ENCODE measurements at places on chromosomes 12 and 14. TPM values are rescaled to one million over a fixed set of nuclear protein-coding genes. Genes with fewer than 3 reads are reported as not detected.

BMP4 gene
- total RNA-seq: 2.7 TPM

DNA sequence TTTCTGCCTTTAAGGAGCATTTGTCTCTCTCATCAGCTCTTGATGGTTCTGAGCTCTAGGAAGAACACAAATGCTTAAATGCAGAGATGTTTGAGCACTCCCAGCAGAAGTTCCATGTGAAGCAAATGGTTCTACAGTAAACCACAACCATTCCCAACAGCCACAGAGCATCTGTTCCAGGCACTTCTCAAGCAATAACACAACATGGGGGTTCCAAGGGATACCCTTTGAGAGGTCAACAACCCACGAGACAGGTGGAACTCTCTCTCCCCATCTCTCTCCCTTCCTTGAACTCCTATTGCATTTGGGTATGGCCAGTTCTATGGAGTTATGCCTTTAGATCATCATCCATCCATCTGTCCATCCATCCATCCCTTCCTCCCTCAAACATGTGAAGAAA, 5.2 kb upstream of the COL2A1 start:
- no peak overlapping the region for H3K4me3 ChIP-seq
- no peak for DNase-seq
- H3K27me3 ChIP-seq: peaks cover 55% of the 10 kb centered on the region

- peaks cover 4% of the 10 kb centered on the region for H3K4me1 ChIP-seq
- DNase-seq: peak; percentile 37
- peak overlapping the region; percentile 67 for H3K4me3 ChIP-seq
Measured at GRCh38 chr14:73269729-73270531, 32.6 kb downstream of the PAPLN start.

ITGA7 gene
- total RNA-seq: 23.6 TPM

VRTN gene
- total RNA-seq: 1.5 TPM

WIF1 gene
- 0.22 TPM for total RNA-seq

- no peak overlapping the region for H3K27ac ChIP-seq
- peaks cover 9% of the 10 kb centered on the region for H3K36me3 ChIP-seq
- no peak overlapping the region for H3K4me3 ChIP-seq
- H3K27me3 ChIP-seq: no peaks in the 10 kb centered on the region
- DNase-seq: no peak
Measured at GRCh38 chr12:43789941-43790340, 16.2 kb downstream of the TWF1 start.

GRIP1 gene
- 40.4 TPM for total RNA-seq

RECQL gene
- total RNA-seq: 36.6 TPM

- peaks cover 14% of the 10 kb centered on the region for H3K36me3 ChIP-seq
- H3K4me3 ChIP-seq: no peak overlapping the region
Measured at GRCh38 chr12:11693067-11693466, 43.6 kb downstream of the ETV6 start.

CCDC38 gene
- not detected for total RNA-seq

DNA sequence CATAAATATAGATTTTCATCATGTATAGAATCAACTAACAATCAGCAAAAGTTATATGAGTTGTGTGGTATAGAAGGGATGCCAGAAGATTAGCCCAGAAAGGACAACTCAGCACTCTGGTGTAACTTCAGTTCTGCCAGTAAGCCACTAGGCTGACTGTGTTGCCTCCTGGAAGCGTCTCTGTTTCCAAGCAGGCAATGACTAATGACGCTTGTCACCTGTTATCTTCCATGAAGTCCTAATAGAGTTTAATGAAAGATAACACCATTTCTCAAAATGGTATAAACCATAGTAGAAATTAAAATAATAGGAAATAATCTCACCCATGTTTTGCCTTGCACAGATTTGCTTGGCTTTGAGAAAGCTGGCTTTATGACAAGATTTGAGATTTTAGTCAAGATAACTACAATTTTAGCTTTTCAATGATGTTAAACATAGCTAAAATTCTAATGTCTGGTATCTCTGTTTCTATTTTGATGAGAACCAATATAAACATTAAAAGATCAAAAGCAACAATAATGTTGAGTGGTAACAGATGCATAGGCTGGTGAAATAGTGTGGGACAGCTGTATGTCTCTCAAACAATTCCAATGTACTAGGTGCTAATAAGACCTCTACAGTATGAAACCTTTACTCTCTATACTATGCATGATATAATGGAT, 9.0 kb upstream of the RNU6-7 start:
- DNase-seq: no peak
- H3K4me1 ChIP-seq: no peaks in the 10 kb centered on the region
- no peaks in the 10 kb centered on the region for H3K27me3 ChIP-seq
- no peak overlapping the region for H3K4me3 ChIP-seq
- H3K36me3 ChIP-seq: no peaks in the 10 kb centered on the region

GRCh38 chr12:110344657-110345056, 58.9 kb downstream of the ANAPC7 start:
- peaks cover under 1% of the 10 kb centered on the region for H3K4me1 ChIP-seq
- no peak overlapping the region for H3K4me3 ChIP-seq
- no peak overlapping the region for H3K27ac ChIP-seq

GRCh38 chr14:52241087-52241793, 26.3 kb upstream of the PTGDR start:
- no peak overlapping the region for H3K27ac ChIP-seq
- DNase-seq: no peak
- no peaks in the 10 kb centered on the region for H3K36me3 ChIP-seq
- peaks cover 4% of the 10 kb centered on the region for H3K27me3 ChIP-seq

DNA sequence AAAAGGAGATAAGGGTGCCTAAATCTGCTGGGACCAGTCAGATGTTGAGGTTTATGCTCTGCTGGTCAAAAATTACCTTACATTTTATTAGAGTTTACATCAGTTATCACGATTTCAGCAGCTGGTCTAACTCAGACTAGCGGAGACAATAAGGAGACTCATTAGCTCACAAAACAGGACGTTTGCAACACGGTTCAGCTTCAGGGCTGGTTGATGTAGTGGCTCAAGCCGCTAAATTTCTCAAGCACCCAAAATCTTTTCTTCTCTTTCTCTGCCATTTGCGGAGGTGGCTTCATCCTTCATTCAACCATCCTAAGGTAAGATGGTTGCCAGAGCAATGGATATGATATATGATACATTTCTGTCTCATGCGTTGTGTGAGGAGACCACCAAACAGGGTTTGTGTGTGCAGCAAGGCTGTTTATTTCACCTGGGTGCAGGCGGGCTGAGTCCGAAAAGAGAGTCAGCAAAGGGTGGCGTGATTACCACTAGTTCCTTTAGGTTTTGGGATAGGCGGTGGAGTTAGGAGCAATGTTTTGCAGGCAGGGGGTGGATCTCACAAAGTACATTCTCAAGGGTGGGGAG, 30.3 kb upstream of the CLIP1 start:
- no peak for DNase-seq
- no peak overlapping the region for H3K27ac ChIP-seq
- no peak overlapping the region for H3K4me3 ChIP-seq
- H3K36me3 ChIP-seq: no peaks in the 10 kb centered on the region
- H3K27me3 ChIP-seq: no peaks in the 10 kb centered on the region

DNA sequence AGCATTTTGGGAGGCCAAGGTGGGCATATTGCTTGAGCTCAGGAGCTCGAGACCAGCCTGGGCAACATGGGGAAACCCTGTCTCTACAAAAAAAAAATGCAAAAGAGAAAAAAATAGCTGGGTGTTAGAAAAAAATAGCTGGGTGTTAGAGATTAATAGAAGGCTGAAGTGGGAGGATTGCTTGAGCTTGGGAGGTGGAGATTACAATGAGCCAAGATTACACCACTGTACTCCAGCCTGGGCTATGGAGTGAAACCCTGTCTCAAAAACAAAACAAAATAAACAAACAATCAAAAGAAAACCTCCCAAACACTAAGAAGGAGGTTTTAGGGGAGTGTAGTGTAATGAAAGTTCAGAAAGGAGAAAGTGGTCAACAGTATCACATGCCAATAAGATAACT, 202.1 kb downstream of the FLRT2 start:
- H3K4me1 ChIP-seq: no peaks in the 10 kb centered on the region
- H3K27me3 ChIP-seq: peaks cover 3% of the 10 kb centered on the region
- no peak overlapping the region for H3K4me3 ChIP-seq
- DNase-seq: no peak

LALBA gene
- total RNA-seq: not detected

- no peaks in the 10 kb centered on the region for H3K27me3 ChIP-seq
- H3K4me3 ChIP-seq: no peak overlapping the region
- peak overlapping the region; percentile 10 for H3K27ac ChIP-seq
- peaks cover 8% of the 10 kb centered on the region for H3K36me3 ChIP-seq
Measured at GRCh38 chr14:71661441-71661840, 270.8 kb upstream of the RGS6 start.

CLECL1 gene
- total RNA-seq: not detected

COCH gene
- total RNA-seq: 32.5 TPM

- peaks cover 7% of the 10 kb centered on the region for H3K36me3 ChIP-seq
- peak overlapping the region; percentile 56 for H3K27ac ChIP-seq
- H3K4me1 ChIP-seq: peaks cover 17% of the 10 kb centered on the region
- H3K27me3 ChIP-seq: no peaks in the 10 kb centered on the region
Measured at GRCh38 chr12:18703911-18704310, 33.9 kb downstream of the PLCZ1 start.

DNA sequence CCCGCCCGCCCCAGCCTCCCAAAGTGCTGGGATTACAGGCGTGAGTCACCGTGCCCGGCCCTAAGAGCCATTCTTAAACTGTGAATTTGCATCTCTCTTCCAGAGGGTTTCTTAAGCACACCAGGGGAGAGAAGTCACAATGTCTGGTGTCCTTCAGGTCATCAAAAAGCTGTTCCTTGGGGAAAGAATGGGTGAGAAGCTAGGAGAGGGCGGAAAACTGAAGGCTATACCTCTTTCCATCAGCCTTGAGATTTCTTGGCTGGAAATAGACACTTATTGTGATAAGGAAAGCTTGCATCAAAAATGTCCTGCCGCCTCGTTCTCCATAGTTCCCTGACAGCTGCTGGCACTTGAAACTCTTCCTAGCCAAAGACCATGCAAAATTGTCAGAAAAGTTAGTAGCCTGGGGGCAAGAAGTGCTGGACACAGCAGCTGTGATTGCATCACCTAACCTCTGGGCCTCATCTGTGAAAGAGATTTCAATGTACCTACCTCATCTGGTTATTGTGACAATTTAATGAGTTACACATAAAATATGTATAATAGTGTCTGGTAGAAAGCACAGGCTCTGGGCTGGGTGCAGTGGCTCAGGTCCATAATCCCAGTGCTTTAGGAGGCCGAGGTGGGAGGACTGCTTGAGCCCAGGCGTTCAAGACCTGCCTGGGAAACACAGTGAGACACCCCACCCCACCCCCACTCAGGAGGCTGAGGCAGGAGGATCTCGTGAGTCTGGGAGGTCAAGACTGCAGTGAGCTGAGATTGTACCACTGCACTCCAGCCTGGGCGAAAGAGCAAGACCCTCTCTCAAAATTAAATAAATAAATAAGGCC, 9.7 kb upstream of the UBC start:
- no peaks in the 10 kb centered on the region for H3K36me3 ChIP-seq
- no peak for DNase-seq
- H3K27ac ChIP-seq: no peak overlapping the region
- no peaks in the 10 kb centered on the region for H3K27me3 ChIP-seq
- H3K4me1 ChIP-seq: peaks cover 18% of the 10 kb centered on the region

GPR84 gene
- total RNA-seq: not detected

GRCh38 chr12:118870551-118870950, 110.8 kb upstream of the SRRM4 start:
- peaks cover 43% of the 10 kb centered on the region for H3K27me3 ChIP-seq
- H3K36me3 ChIP-seq: no peaks in the 10 kb centered on the region
- no peak for DNase-seq
- no peak overlapping the region for H3K4me3 ChIP-seq

DNA sequence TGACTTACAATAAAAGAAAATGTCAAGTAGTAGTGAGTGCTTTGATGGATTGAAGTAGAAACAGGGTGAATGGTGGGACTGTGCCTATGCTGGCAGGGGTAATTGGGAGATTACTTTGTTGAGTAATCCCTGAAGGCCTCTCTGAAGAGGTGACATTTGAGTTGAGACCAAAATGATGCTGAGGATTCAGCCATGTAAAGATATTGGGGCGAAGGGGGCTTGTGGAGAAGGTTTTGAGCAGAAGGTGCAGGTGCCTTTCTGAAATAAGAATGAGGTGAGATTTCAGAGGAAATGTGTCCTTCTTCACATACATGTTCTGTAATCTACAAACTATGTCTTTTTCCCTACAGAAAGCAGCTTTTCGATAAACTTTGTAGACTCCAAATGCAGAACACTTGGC, 8.0 kb downstream of the GNG2 start:
- no peak for DNase-seq
- no peak overlapping the region for H3K4me3 ChIP-seq
- no peak overlapping the region for H3K27ac ChIP-seq
- H3K27me3 ChIP-seq: peaks cover 10% of the 10 kb centered on the region

- H3K36me3 ChIP-seq: no peaks in the 10 kb centered on the region
- peak overlapping the region; percentile 7 for H3K4me3 ChIP-seq
- no peak for DNase-seq
- H3K27ac ChIP-seq: no peak overlapping the region
- peaks cover 96% of the 10 kb centered on the region for H3K27me3 ChIP-seq
- H3K4me1 ChIP-seq: peaks cover 14% of the 10 kb centered on the region
Measured at GRCh38 chr12:102960766-102961465, 3.4 kb downstream of the ASCL1 start.

DNA sequence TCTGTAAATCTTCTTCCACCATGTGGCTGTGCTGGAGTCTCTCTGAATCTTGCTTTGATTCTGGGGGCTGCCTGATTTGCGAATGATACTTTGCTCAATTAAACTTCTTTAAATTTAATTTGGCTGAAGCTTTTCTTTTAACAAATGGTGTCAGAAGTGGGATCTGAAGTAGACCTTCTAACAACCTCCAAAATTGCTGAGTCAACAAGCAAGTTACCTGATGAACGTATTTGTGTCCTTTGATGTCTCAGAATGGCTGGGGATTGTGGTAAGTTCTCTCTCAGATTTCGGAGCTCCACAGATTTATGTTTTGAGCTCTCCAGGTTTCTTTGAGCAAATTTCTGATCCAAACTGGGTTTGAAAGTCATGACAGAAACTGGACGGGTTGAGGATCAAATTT, 1.9 kb upstream of the OR4E1 start:
- H3K4me3 ChIP-seq: no peak overlapping the region
- no peaks in the 10 kb centered on the region for H3K4me1 ChIP-seq
- no peak overlapping the region for H3K27ac ChIP-seq

- no peak for DNase-seq
- H3K4me1 ChIP-seq: peaks cover 6% of the 10 kb centered on the region
- H3K27me3 ChIP-seq: peaks cover 12% of the 10 kb centered on the region
- no peaks in the 10 kb centered on the region for H3K36me3 ChIP-seq
- H3K27ac ChIP-seq: no peak overlapping the region
Measured at GRCh38 chr12:26318661-26319068, 123.3 kb downstream of the SSPN start.

SLC10A1 gene
- not detected for total RNA-seq

AMIGO2 gene
- total RNA-seq: 10.7 TPM

- DNase-seq: no peak
- H3K4me3 ChIP-seq: no peak overlapping the region
- no peaks in the 10 kb centered on the region for H3K36me3 ChIP-seq
- no peaks in the 10 kb centered on the region for H3K4me1 ChIP-seq
Measured at GRCh38 chr12:87344699-87345098, 684.5 kb downstream of the C12orf50 start.

DNA sequence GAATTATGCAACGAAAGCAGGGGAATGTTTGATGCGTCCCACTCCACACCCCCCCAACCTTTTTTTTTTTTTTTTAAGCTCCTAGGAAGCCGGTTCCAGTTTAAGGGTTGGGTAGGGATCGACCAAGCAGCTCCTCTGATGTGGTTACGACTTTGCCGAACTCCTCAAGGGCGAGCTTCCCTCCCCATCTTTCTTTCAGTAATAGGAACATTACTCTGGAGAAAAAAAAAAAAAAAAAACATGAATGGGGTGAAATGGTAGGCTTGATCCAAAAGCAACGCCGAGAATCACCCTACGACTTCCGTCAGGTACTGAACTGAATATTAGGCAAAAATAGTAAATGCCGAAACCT, 9.6 kb downstream of the BMP4 start:
- H3K36me3 ChIP-seq: no peaks in the 10 kb centered on the region
- peak overlapping the region; percentile 77 for H3K4me3 ChIP-seq
- peaks cover 38% of the 10 kb centered on the region for H3K4me1 ChIP-seq
- peaks cover 43% of the 10 kb centered on the region for H3K27me3 ChIP-seq
- no peak for DNase-seq
- peak overlapping the region; percentile 41 for H3K27ac ChIP-seq
